H54 (cell line): ENCODE measurements at places on chromosomes 5 and 9.

- no peak for DNase-seq
Measured at GRCh38 chr9:82457298-82457697, 468.7 kb downstream of the SPATA31D1 start.

DNA sequence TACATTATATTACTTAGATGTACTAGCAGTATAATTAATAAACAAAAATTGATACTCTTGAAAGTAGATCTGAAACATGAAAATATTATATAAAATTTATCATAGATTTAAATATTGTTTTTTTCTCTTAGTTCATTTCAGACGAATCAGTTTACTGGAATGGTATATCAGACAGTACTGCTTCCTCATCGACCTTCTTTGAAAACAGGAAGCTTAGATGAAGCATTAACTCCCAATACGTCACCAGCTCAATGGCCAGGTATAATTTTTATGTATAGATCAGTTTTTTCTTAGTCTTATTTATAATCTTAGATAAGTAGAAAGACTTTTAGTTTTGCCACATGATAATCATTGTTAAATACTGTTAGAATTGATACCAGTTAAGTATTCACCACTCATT is 106.3 kb downstream of the DMXL1 start:
- DNase-seq = no peak

GRCh38 chr5:122944051-122944450 is 92.5 kb downstream of the PPIC start:
- no peak for DNase-seq

- DNase-seq = no peak
Measured at GRCh38 chr5:113761594-113761993, 248.1 kb downstream of the YTHDC2 start.

DNA sequence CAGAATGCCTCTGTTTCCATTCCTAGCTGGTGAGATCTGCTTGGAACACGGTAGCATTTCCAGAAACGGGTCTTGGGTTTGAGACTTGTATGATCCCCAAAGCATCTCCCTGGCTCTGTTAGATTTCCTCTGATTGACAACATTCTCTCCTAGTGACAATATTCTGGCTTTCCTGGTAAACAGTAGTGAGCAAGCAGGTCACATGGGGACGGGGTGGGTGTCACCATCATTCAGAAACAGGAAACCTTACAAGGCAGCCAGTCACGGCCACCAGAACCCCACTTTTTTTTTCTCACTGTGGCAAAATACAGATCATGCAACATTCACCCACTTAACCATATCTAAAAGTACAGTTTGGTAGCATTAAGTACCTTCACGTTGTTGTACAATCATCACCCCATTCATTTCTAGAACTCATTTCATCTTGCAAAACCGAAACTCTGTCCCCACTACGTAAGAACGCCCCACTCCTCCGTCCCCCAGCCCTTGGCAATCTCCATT is 90.1 kb upstream of the LMX1B start:
- DNase-seq = no peak

- DNase-seq = no peak
Measured at GRCh38 chr5:55601628-55602027, 66.9 kb upstream of the PLPP1 start.

DNA sequence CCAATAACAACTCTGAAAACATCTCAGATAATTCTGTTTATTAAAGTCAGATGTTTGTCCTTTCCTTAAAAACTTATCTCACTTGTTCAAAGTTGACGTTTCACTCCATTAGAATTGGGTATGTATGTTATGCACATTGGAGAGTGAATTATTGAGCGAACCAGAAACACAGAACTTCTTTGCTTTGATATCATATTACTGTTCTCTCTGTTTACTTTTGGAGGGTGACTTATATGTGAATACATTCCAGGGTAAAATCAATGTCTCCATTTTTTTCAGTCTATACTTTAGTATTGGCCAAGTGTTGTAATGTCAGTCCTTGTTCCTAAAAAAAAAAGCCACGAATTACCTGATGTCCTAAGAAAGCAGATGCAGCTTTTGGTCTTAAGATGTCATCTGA is 307.4 kb downstream of the CSNK1G3 start:
- DNase-seq = no peak

DNA sequence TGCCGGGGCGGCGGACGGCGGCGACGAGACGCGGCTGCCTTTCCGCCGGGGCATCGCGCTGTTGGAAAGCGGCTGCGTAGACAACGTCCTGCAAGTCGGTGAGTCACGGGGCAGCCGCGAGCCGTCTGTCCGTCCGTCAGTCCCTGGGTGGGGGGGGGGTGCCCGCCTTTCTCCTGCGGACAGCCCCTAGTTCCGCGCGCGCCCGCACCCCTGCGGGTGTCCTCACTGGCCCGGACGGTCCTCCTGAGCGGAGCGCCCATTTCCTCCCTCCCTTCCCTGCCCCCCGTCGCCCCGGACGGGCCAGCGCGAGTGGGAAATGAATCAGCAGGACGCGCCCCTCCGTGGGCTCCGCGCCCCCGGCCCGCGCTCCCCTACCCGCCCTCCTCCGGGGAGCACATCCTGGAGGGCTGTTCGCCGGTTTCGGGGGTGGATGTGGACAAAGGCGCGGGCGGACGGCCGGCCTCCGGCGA is 828 bp downstream of the ZSWIM6 start:
- peak; percentile 56 for DNase-seq

- no peak for DNase-seq
Measured at GRCh38 chr9:137705443-137705863, 86.6 kb downstream of the EHMT1 start.

DNA sequence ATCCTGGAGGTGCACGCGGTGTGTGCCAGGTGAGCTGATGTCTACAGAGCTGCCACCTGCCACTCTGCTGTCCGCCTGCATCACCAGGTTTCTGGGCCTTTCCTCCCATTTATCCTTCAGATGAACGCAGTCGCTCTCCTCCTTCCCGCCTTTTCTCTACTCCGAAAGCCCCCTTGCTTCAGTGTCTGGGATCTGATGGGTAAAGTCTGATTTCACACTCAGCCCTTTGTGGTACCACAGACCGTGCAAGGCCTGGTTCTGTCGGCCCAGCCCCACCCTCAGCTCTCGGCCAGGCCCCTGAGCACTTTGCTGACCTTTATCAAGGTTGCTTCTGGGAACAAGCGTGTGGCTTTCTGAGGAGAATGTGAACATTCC is 32.5 kb downstream of the GLT6D1 start:
- no peak for DNase-seq

GRCh38 chr5:132428484-132429462 is 59.3 kb downstream of the SLC22A5 start:
- DNase-seq = no peak

DNA sequence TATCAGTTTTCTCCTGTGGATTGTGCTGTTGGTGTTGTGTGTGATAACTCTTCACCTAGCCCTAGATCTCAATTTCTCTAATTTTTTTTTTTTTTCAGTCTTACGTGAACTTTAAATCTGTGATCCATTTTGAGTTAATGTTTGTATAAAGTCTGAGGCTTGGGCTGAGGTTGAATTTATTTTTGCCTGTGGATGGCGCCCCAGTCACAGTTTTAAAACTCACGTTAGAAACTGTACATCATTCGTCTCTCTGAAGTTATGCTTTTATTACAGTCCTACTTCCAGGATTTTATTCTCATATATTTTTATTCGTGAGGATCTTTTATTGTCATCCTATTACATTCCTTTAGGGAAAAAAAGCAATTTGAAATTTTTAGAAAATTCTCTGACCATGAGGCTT is 103.1 kb downstream of the EHMT1 start:
- DNase-seq = no peak

DNA sequence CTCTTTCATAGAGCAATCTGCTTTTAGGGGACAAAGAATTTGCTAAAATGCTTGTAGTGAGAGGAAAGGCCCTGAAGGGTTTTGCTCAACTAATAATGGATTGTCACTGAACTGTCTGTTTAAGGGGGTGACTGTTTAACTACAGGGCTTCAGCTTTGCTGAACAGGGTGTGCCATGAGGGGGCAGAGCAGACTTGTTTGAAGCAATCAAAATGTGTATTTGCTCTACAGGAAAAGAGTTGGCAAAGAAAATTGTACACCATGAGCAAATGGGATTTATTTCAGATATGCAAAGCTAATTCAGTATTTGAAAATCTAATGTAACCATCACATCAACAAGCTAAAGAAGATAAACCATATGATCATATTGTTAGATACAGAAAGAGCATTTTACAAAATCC is 154.3 kb downstream of the GABRG2 start:
- DNase-seq = no peak

GRCh38 chr9:127518091-127518856 is 67.0 kb downstream of the LRSAM1 start:
- no peak for DNase-seq

DNA sequence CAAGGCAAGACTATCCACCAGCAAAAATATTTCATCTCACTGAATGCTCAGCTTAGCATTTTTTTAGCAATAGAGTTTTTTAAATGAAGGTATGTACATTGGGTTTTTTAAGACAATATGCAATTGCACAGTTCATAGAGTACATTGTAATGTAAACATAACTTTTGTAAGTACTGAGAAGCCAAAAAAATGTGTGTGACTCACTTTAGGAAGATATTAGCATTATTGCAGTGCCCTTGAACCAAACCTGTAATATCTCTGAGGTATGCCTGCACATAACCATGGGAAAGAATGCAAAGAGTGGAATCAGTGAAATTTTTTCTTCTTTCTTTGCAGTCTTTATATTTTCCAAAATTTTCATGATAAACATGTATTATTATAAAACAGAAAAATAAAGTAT is 1533.3 kb upstream of the WWC1 start:
- DNase-seq = no peak

DNA sequence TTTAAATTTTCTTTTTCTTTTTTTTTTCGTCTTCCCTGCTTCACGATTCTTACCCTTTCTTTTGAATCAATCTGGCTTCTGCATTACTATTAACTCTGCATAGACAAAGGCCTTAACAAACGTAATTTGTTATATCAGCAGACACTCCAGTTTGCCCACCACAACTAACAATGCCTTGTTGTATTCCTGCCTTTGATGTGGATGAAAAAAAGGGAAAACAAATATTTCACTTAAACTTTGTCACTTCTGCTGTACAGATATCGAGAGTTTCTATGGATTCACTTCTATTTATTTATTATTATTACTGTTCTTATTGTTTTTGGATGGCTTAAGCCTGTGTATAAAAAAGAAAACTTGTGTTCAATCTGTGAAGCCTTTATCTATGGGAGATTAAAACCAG is 352.2 kb downstream of the NTRK2 start:
- no peak for DNase-seq

- no peak for DNase-seq
Measured at GRCh38 chr9:122213589-122214413, 15.0 kb downstream of the LHX6 start.

- no peak for DNase-seq
Measured at GRCh38 chr5:88664645-88665044, 218.3 kb downstream of the MEF2C start.

- DNase-seq = no peak
Measured at GRCh38 chr5:77770293-77771005, 5.7 kb downstream of the TBCA start.

DNA sequence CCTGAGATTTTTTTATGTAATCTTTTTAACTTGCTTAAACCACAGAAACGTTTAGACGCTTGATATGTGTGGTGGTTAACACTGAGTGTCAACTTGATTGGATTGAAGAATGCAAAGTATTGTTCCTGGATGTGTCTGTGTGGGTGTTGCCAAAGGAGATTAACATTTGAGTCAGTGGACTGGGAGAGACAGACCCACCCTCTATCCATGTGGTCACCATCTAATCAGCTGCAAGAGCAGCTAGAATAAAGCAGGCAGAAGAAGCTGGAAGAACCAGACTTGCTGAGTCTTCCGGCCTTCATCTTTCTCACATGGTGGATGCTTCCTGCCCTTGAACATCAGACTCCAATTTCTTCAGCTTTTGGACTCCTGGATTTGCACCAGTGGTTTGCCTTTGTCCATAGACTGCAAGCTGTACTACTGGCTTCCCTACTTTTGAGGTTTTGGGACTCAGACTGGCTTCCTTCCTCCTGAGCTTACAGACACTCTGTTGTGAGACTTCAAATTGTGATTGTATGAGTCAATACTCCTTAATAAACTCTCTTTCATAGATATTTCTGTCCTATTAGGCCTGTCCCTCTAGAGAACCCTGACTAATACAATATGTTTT is 816.0 kb upstream of the CDH9 start:
- DNase-seq = no peak

DNA sequence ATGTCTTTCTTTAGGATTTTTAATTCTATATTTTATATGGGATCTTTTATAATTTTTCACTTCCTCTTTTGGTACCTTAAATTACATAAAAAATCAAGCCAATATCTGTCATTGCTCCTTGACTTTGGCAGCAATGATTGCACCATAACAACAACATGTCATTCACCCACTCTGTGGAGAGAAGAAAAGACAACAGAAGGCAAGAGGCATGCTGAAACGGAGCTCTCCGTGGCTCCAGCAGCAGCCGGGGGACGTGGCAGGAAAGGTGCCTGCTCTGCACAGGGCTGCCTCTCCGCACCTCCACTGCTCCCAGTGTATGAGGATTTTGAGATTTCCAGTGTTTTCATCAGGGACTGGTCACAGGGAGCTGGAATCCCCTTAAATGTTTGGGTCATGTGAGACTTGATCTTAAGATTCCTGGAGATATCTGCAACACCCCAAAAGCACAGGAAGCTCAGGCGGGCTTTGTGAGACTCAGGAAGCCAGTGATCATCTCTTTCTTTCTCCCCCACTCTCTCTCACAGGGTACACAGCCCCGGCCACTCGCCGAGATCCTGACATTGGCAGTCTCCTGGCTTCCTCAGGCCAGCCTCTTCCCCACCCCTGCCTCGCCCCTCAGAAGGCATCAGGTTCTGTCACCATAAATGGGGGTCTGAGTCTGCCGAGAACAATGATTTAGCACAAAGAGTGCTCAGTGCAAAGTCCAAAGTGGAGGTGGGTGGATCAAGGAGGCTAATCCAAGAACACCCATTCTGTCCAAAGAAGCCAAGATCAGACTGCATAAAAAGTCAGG is 74.6 kb downstream of the ACTL7B start:
- DNase-seq = no peak

DNA sequence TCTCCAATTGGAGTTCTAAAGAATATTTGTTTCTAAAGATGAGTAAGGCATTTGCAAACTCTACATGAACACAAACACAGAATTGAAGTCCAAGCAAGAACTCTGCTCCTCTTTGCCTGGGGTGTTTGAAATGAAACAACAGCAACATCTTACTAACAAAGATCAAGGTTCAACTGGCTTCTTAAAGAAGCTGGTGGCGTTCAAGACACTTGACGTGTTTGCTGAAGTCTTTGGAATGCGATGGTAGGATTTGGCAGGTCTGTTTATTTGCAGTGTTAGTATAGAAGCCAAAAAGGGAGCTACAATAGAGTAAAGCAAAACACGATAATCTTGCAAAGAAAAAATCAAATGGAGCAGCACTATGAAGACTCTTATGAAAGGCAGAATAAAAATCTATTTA is 94.9 kb downstream of the BASP1 start:
- DNase-seq = no peak

- DNase-seq = no peak
Measured at GRCh38 chr9:93064392-93065134, 6.1 kb downstream of the SUSD3 start.

DNA sequence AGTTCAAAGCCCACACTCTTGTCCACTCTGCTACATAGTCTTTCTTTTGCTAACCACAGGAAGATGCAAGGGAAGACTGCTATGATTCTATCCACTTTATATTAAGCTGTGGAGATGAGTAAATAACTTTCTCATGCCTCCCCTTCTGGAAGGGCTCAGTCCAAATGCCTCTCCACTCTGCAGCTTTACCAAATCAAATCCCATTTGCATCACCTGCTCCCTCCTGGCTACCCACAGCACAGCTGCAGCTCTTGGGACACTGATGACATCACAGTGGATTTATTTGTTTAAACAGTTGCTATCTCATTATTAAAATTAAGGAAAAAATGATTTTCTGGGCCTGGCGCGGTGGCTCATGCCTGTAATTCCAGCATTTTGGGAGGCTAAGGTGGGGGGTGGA is 1544.9 kb upstream of the WWC1 start:
- DNase-seq = no peak

- DNase-seq = no peak
Measured at GRCh38 chr9:136326061-136326760, 1.1 kb upstream of the GPSM1 start.
